CD4-positive, CD25-positive, alpha-beta regulatory T cell (primary cell): ENCODE measurements at places on chromosomes 11 and 22. TPM values are rescaled to one million over a fixed set of nuclear protein-coding genes. Genes with fewer than 3 reads are reported as not detected.

GRCh38 chr11:15745266-15745665 is 611.1 kb downstream of the SOX6 start:
- no peaks in the 10 kb centered on the region for H3K36me3 ChIP-seq
- no peak for DNase-seq
- H3K27me3 ChIP-seq = no peaks in the 10 kb centered on the region
- H3K4me3 ChIP-seq = no peak overlapping the region

DNA sequence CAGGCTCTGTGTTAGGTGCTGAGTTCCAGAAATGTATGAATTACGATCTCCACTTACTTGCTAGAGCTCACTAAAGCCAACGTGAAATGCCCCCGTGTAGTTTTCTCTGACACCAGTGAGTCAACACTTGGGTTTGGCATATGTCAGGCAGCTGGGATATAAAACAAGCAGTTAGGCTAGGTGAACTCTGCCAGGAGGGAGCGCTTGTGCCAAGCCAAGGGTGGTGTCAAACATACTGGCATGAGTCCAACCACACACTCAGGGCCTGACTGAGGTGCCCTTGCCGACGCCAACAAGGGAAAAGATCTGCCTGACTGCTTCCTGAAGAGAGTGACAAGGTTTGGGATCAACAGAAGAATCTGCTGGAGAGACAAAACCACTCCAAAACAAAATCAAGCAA is 167.8 kb upstream of the NARS2 start:
- no peaks in the 10 kb centered on the region for H3K4me1 ChIP-seq
- H3K4me3 ChIP-seq = no peak overlapping the region
- no peak for DNase-seq
- no peak overlapping the region for H3K27ac ChIP-seq

DNA sequence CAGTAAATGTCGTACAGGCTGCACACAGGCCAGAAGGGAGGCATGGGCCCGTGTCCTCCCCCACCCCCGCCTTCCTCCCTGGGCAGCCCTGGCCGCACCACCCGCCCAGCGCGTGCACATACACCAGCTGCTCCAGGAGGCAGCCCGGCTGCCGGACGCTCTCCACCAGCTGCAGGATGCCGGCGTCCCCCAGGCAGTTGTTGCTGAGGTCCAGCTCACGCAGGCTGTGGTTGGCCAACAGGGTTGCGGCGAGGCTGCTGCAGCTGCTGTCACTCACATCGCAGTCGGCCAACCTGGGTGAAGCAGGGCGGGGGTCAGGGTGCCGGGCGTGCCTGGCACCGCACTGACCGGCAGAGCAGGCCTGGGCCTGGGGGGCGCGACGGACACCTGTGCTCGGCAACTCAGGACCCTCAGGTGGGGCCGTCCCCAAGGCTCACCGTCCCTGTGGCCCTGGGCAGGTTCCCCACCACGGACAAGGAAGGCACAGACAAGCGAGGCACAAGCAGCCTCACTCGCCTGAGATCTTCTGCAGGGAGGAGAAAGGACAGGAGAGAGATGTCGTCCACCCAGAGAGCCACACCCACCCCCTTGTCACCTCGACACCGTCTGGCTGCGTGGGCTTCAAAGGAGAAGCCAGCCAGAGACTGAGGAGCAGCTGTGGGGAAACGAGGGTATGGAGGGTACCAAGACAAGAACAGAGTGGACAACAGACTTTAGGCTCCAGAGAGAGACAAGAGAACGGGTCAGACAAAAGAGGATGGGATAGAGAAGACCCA is 12.1 kb downstream of the RNH1 start:
- H3K4me1 ChIP-seq = no peaks in the 10 kb centered on the region
- H3K36me3 ChIP-seq = peaks cover 45% of the 10 kb centered on the region
- no peak overlapping the region for H3K27ac ChIP-seq
- H3K4me3 ChIP-seq = no peak overlapping the region
- no peak for DNase-seq
- H3K27me3 ChIP-seq = no peaks in the 10 kb centered on the region

Gene NUP98
- total RNA-seq = 131 TPM

Gene KLHL22
- 55.6 TPM for total RNA-seq

Gene AGBL2
- total RNA-seq = 11.0 TPM
